ENCODE measurements at places on chromosomes 3 and 15.

- no peak for DNase-seq
These were observed 32.9 kb downstream of the SPSB4 start for GRCh38 chr3:141083836-141084649.

DNA sequence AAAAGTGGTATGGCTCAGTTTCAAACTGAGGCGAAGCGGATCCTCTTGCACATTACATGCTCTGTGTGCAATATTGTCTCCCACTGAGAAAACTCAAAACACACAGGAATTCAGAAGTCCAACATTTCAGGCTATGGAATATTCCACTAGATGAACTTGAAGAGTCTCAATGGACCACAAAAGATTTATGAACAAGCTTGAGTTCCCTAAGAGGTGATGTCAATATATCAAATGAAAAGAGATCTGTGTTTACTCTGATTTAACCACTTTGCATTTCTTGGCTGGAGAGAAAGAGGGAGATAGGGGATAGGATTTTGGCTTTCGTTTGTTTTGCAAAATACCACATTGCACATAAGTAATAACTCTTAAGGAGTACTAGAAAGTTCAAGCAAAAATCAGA lies 20.3 kb downstream of the PDZRN3 start:
- DNase-seq: no peak

- DNase-seq: no peak
These were observed 152.9 kb upstream of the LPP start for GRCh38 chr3:188001093-188001492.

- DNase-seq: no peak
These were observed 73.7 kb downstream of the CCNL1 start for GRCh38 chr3:157086060-157086750.

- no peak for DNase-seq
These were observed 148.5 kb downstream of the IGF1R start for GRCh38 chr15:98796685-98797357.

DNA sequence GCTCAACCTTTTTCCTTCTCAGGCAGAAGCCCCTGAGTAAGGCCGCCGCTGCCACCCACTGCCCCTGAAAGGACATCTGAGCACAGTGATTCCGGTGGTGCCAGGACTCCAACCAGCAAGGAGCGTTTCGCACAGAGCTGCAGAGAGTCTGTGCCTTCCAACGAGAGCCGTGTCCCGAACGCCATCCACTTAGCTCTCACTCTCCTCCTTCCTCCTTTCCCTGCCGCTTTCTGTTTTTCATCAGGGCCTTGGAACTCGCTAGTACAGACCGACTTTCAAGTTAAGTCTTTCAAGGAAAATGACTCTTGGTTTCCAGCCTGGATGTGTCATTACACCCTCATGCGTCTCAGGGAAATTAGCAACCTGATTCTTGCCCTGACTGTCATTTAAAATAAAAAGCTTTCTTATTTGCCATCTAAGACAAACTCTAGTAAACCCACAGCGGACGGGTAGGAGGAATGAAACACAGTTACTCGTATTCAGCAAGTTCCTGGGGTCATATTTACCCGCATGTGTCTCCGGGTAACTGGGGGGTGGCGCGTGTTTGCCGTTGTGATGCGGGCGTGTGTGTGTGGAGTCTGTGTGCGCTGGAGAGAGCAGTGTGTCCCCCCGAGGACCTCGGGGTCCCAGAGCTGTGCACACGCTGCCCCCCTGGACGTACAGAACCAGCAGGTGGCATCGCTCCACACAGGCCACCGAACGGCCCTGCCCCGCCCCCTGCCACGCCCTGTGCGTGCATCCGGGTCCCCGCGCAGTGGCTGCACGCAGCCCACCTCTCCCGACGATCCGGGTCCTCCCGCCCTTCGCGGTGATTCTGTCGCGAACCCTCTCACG lies 30.4 kb upstream of the ALDH1A3 start:
- peak; percentile 14 for DNase-seq

DNA sequence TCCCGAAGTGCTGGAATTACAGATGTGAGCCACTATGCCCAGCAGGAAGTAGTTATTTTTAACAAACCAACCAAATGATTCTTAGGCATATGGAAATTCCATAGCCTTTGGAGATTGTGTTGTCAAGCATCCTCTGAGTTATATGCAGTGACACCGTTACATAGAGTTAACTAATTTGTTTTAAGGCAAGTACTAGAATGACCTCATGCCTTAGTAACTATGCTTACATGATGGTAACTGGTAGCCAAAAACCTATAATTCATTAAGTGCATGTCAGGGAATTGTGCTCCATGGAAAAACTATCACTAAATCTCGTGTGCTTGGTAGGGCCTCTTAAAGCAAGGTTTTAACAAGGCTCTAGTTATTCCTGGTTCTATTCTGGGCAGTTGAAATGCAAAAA lies 392.8 kb downstream of the TUSC7 start:
- DNase-seq: no peak

DNA sequence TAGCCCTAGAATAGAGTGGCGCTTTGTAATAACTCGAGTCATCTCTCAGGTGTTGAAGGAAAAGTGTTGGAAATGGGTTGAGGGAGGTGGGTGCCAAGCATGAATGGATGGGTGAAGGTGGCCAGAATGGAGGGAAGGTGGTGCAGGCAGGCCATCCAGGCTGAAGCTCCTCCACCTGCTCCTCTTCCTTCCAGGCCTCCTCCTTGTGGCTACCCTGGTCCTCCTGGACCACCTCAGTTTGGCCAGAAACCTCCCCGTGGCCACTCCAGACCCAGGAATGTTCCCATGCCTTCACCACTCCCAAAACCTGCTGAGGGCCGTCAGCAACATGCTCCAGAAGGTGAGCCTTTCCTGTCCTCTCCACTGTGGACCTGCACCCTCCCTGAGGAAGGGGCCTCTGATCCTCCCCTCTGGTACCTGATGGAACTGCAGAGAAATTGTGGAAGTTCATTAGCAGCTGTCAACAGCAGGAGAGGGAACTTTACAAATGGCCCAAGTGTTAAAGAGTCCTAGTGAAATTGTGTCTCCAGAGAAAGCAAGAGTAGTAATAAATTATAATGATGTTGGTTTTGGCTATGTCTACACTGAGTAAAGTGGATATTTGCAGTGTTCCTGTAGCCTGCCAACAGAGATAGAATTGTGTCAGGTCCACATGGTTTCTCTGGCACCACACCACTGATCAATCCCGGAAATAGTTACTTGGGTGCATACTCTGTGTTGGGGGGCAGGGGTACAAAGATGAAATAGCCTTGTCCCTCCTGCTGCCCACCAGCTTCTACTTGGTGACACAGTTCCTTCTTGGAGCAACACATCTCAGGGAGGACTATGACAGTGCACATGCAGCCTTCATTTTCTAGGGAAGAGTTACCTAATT lies 1.6 kb downstream of the IL12A start:
- DNase-seq: no peak

DNA sequence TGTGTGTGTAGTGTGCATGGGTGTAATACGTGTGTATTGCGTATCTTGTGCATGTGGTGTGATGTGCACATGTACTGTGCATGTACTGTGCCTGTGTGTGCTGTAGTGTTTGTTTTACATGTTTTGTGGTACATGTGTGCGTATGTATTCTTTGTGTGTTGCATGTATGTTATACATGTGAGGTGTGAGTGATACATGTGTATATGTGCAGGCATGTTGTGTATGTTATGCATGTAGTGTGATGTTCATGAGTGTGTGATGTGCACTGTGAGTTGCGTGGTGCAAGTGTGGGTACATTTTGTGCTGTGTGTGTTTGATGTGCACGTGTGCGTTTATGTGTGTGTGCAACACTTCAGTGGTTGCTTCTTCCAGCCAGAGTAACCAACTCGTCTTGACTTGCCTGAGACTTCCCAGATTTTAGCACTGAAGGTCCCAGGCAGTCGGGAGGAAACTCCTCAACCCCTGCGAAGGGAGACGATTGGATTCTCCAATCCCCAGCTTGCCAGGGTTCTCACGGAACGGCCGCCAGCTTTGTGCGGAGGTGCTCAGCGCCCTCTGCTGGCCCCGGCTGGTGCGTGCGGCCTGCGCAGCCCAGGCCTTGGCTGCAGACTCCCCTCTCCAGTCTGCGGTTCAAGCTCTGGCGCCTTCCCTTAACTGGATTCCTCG lies 3.6 kb downstream of the GALNT15 start:
- peak; percentile 54 for DNase-seq

- no peak for DNase-seq
These were observed 35.9 kb downstream of the EOGT start for GRCh38 chr3:68977486-68978167.

All from stimulated activated CD8-positive, alpha-beta memory T cell treated with anti-CD3 and anti-CD28 coated beads, Interleukin-15, amount 100 ng/mL, for 24 hours (primary cell).